ENCODE measurements at places on chromosomes 7 and 10. TPM values are rescaled to one million over a fixed set of nuclear protein-coding genes. Genes with fewer than 3 reads are reported as not detected.

The VAX1 gene
- not detected for total RNA-seq

The DPP6 gene
- not detected for total RNA-seq

The FAM180A gene
- 51.3 TPM for total RNA-seq

The ZNF425 gene
- 2.5 TPM for total RNA-seq

The FRAT2 gene
- total RNA-seq, result 3.3 TPM

The SEMA4G gene
- 3.0 TPM for total RNA-seq

The RAMP3 gene
- total RNA-seq, result not detected

The RELN gene
- total RNA-seq, result 200 TPM

The EPHA1 gene
- total RNA-seq, result not detected

The LRRC61 gene
- 0.36 TPM for total RNA-seq

The CNPY1 gene
- not detected for total RNA-seq

The ARPC1A gene
- 257 TPM for total RNA-seq

The ALDH18A1 gene
- 183 TPM for total RNA-seq

The GIMAP5 gene
- total RNA-seq, result not detected

The DOCK4 gene
- 20.3 TPM for total RNA-seq

The TNS3 gene
- total RNA-seq, result 74.0 TPM
